ENCODE measurements at places on chromosomes 4 and X. TPM values are rescaled to one million over a fixed set of nuclear protein-coding genes. Genes with fewer than 3 reads are reported as not detected.

Gene PABPC1L2A
- total RNA-seq: not detected

GRCh38 chr4:170772429-170772828 is 682.7 kb upstream of the AADAT start:
- DNase-seq: no peak

Gene SSX2B
- not detected for total RNA-seq

Gene ADAMTS3
- not detected for total RNA-seq

DNA sequence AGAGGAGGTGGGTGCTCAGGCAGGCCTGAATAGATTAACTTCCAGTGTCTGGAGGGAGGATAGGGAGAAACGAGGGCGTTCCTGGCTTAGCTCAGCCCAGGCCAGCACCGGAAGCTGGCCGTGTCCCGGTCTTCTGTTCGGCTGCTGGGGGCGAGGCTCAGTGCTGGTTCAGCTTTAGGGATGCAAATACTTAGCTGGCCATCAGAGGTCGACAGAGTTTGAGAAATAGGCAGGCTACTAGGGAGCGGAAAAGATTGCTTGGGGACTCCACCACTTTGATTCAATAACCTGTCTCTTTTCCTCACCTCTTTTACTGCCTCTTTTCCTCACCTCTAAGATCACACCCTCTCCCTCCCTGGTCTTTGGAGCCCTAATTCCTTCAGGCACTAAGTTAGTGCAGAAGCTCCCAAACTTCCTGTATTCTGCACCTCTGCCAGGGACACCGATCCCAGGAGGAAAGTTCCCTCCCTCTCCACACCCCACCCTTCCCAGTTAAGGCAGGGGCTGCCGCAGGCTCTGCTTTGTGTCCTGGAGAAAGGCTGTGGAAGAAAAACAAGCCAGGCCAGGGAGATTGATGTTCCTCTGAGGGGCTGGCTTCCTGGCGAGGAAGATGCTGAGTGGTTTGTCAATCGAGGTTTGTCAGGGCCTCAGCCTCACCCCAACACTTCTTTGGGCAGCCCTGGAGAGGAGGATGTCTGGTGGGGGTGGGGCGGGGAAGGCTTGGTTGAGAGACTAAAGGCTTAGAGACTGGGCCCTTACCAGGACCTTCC is 6.0 kb upstream of the EFNB1 start:
- DNase-seq: no peak

DNA sequence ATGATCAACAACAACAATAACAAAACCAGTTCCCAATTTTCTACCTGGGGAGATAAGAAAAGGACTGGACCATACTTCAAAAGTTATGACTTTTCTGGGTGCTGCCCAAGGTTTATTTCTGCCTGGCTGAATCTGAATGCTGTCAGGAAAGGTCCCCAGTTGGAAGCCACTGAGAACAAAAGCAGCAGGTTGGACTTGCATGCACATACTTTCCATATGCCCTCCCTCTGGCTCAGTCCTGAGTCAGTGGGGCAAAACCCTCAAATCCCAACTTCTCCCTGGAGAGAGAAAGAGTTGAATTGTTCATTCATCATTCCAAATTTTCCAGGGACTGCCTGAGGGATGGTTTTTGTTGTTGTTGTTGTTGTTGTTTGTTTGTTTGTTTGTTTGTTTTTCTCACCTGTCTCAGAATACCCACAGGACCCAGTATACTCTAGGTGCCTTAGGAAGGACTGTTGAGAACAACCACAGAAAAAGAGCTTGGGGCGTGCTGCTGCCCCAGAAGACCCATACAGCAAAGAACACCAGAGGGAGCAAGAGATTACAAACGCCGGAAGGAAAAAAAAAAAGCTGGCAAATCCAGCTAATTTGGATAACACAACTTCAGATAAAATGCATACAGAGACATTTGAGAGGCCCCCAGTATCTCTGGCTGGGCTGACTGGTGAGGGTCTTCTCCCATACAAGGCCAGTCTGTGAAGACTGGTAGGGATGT is 138.9 kb upstream of the INPP4B start:
- no peak for DNase-seq

DNA sequence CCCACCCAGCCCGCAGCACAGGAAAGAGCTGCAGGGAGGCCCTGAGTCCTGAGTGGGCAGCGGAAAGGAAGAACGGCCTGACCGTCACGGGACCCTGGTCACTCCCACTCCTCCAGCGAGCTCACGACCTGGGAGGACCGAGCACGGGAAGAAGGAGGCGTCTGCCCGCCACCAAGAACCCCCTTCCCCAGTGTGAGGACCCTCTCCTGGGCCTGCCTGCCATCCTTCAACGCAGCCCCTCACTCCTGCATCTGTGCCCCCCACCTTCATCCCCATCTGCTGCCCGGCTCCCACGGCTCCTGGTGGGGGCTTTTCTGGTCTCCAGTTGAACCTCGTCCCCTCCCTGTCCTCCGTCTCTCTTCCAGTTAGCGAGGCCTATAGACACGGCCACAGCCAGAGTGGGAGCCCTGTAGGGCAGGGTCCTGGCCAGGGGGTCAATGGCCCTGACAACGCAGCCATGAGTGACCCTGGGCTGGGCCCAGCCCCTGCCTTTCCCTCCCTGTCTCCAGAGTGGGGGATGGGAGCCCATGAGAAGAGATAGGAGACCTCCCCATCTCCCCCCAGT is 41.3 kb upstream of the MXD4 start:
- no peak for DNase-seq

Gene KIAA1210
- total RNA-seq: not detected

GRCh38 chr4:10385994-10386394 is 71.2 kb downstream of the ZNF518B start:
- no peak for DNase-seq

Gene PAGE2
- not detected for total RNA-seq

Gene AASDH
- 10.3 TPM for total RNA-seq

DNA sequence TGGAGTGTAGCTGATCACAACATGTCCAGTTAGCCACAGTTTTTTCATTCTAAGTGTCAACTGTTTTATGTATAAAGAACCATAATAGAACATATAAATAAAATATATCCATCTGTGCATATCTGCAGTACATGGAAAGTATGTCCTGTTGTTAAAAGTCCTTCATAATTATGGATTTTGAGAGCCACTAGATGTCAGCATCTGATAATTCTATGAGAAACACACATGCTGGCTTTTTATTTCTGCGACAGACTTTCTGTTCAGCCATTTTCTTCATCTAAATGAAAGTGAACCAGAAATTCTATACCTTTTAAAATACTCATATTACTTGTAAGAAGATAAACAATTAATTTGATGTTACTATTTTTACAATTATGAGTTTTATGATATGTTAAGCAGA is 251.5 kb downstream of the GPM6A start:
- no peak for DNase-seq

DNA sequence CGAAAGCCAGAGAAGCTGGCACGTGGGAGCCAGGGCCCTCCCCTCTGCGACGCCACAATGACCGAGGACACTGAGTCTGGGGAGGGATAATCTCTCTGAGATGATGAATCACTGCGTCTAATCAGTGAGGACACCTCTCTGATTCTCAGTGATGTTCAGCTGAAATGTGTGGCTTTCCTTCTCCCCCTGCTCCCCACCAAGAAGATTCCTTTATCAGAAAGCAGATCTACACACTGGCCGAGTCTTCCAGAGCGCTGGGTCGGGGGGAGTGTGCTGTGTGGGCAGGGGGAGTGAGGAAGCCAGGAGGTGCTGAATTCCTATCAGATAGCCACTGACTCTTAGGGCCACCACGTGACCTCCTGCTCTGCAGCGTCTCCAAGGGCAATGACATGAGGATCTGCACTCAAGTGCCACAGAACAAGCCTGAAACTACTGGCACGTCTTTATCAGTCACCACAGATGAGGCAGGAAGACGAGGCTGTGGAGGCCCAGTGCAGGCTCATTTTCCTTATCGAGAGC is 89.2 kb downstream of the GATB start:
- DNase-seq: no peak

- no peak for DNase-seq
These were observed 1187.7 kb downstream of the ADGRL3 start for GRCh38 chr4:62387808-62388207.

Gene SH2D1A
- total RNA-seq: 45.8 TPM

- DNase-seq: no peak
These were observed 308.1 kb downstream of the SLC7A11 start for GRCh38 chr4:137934046-137934445.

GRCh38 chr4:63036159-63036866 is 1372.9 kb downstream of the TECRL start:
- DNase-seq: no peak

Gene PRIMPOL
- total RNA-seq: 25.0 TPM

Gene ZNF630
- 3.7 TPM for total RNA-seq

DNA sequence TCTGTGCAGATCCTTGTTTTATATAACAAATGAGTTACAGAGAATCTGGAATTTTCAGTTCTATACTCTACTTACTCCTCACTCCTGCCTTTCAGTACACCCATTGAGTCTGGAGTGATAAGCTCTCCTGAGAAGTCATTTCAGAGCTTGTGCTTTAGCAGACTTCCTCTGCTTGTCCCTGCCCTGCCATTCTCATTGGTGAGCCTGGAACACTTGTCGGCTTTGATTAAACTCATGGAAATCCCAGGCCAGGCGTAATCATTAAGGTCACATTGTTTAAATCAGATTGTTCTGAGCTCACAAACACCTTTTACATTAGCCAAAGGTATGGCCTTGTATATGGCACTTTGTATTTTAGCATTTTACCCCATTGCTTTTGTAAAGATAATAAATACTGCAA is 102.7 kb downstream of the CNKSR2 start:
- DNase-seq: no peak

Gene ITIH6
- total RNA-seq: not detected

GRCh38 chrX:39810901-39811300 is 286.9 kb downstream of the BCOR start:
- no peak for DNase-seq

GRCh38 chr4:36417146-36417545 is 135.7 kb downstream of the DTHD1 start:
- DNase-seq: no peak

- DNase-seq: no peak
These were observed 10.1 kb downstream of the SULT1B1 start for GRCh38 chr4:69750346-69750745.

DNA sequence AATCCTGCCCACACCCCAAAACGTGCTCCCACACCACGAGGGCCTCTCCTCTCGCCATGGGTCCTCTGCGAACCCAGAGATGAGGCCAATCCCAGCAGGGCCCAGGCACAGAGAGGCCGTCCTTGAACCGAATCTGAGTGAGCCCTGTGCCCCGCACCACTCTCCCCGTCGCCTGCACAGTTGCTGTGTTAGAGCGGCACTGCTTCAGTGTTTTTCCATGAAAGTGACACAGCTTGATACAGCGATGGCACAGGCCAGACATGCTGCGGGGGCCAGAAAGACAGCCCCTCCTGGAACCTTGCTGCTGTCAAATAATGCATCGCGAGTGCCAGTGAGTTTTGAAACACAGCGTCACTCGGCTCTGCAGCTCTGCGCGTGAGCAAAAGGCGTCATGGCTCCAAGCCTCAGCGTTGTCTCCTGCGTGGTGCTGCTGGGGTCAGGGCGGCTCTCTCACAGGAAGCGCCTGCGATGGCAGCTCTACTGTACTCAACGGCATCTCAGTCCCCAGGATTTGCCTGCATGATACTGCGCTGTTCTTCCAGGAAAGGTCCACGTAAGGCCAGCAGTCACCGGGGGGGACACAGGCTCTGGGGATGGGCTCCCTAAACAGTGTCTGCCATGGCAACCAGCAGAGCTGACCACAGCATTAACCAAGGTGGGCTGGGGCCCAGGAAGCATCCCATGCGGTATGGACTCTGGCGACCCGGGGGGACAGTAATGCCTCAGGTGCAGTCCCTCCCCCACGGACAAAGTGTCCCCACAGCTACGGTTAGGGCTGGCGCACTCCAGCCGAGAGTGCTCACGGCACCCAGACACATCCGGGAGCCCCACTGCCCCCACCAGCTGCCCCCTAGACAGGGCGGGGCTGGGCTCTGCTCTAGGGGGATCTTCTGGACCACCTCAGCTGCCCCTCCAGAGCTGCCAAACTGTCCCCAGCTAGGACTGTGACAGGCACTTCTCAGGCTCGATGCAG is 63.1 kb downstream of the ACOX3 start:
- peak; percentile 20 for DNase-seq

DNA sequence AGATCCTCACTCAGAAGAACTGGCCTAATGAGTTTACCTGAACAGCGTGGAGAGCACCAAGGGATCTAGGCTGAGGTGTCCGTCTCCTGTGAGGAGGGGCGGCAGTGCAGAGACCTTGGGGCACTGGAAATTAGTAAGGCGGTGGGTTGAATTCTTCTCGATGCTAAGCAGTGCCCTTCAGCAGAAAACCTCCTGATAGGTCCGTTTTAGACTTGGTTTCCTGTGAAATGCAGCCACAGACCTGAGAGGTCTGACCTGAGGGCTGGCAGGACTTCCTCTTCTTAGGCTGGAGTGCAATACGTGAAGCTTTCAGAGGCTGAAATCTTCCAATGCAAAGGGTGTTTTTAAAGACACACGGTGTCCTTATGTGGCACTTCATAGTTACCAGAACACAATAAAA is at the start of gene CLNK:
Gene CLNK (minus strand): TSS at position 138 of the 400 bp plus-strand sequence. CDS start 16,899 bp downstream, outside the sequence.
- no peak for DNase-seq

Gene SOWAHD
- total RNA-seq: 2.1 TPM

DNA sequence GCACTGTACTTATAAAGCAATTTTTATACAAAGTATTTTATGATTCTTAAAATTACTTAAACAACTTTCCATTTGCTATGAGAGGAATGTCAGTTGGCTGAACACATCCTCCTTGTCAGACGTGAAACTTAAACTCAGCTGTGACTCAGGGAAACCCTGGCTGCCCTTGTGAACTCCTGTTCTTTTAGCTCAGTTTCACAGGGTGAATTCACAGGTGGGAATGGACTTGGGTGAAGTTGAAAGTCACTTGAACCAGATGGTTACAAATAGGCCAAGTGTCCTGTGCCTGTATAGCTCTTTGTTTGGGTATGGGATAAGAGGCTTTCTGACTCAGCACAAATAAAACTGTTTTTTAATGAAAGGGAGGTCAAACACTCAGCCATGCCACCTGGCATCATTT is 67.4 kb upstream of the FAM47B start:
- DNase-seq: no peak

DNA sequence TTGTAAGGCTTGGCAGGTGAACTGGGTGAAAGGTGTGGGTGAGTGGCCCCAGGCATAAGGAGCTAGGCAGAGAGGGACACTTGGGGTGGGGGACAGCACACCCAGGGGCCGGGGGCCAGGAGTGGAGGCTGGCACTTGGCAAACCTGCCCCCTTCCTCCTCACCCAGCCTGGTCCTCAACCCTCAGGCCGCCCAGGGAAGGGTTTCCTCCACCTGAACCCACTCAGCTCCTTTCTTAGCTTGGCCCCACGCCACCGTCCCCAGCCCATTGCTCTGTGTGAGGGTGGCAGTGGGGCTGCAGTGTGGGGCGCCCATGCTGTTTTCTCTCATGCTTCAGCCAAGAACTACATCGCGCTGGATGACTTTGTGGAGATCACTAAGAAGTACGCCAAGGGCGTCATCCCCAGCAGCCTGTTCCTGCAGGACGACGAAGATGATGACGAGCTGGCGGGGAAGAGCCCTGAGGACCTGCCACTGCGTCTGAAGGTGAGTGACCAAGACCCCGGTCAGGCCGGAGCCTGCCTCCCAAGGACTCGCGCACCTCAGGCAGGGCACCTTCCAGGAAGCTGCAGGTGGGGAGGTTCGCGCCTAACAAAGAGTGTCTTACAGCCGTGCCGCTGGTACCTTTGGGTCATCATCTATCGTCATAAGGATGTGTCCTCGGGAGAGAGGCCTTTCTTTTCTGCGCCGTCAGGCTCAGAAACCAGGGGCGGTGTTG is 25.2 kb downstream of the WFS1 start:
- DNase-seq: no peak

Data from activated naive CD8-positive, alpha-beta T cell treated with anti-CD3 and anti-CD28 coated beads, Interleukin-2, amount 10 ng/mL, durations not matched to agents 7 days and 5 days (primary cell).